ENCODE measurements at places on chromosomes 11 and 22. TPM values are rescaled to one million over a fixed set of nuclear protein-coding genes. Genes with fewer than 3 reads are reported as not detected.

Gene GPR83
- total RNA-seq = not detected

Gene CHRM1
- total RNA-seq = 0.27 TPM

Gene KRTAP5-8
- total RNA-seq = not detected

Gene NTM
- total RNA-seq = 82.7 TPM

Gene PNPLA3
- total RNA-seq = 3.0 TPM

Gene CCT8L2
- total RNA-seq = not detected

Gene MS4A12
- total RNA-seq = not detected

Gene IL18BP
- 9.6 TPM for total RNA-seq

Gene SOX10
- not detected for total RNA-seq

Gene MGAT3
- 9.4 TPM for total RNA-seq

- no peak for DNase-seq
Measured at GRCh38 chr22:38510416-38510970, 4.4 kb upstream of the DDX17 start.

GRCh38 chr11:35914816-35915215 is 29.0 kb upstream of the LDLRAD3 start:
- DNase-seq = no peak

GRCh38 chr11:116179401-116179800 is 593.4 kb downstream of the BUD13 start:
- no peak for DNase-seq

DNA sequence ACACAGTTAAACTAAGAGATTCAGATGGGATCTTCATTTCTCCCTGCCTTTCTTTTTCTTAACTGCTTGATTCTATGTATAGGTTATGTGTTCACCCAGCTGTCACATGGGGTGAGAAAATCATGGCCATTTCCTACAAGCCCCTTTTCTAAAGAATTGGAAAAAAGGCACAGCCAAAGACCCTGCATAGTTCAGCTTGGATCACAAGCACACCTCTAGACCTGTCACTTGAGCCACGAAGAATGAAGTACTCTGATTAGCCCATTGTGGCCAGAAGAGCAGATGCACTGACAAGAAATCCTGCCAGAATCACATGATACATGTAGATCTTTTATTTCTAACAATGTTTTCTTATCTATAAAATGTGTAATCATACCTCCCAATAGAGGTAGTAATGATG is 69.7 kb downstream of the RAB38 start:
- no peak for DNase-seq

GRCh38 chr11:116177521-116178210 is 595.1 kb downstream of the BUD13 start:
- no peak for DNase-seq

DNA sequence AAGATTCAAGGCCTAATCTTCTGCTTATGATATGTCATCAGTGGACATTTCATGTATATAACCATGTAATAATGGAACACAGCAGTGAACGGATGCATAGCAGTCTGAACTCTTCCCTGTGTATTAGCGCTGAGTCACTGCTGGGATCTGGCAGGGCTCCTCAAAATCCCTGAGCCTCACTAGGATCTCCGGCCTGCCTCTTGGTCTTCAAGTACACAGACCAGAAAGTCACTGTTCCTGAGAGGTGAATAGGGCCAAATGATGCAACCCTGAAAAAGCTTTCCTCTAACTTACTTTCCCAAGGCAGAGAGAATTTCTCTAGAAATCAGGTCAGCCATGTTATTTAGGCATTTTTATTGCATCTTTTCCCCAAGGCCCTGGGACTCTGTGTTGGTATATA is 35.0 kb downstream of the POU2AF1 start:
- DNase-seq = no peak

DNA sequence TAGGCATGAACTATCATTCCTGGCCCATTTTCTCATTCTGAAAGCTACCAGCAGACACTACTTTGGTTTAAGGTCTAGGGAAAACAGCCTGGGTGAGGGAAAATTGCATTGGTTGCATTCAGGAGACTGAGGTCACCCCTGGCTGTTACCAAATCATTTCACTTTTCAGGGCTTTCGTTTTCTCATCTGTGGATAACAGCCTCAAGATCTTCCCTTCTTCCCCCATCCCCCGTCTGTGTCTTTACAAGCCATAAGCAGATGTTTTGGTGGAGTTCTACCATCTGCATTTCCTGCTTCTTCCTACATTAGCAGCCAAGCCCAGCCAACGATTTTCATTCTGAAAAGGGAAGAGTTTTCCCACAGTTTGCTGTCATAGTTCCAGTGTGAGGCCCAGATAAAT is 130.4 kb downstream of the HIPK3 start:
- DNase-seq = no peak

DNA sequence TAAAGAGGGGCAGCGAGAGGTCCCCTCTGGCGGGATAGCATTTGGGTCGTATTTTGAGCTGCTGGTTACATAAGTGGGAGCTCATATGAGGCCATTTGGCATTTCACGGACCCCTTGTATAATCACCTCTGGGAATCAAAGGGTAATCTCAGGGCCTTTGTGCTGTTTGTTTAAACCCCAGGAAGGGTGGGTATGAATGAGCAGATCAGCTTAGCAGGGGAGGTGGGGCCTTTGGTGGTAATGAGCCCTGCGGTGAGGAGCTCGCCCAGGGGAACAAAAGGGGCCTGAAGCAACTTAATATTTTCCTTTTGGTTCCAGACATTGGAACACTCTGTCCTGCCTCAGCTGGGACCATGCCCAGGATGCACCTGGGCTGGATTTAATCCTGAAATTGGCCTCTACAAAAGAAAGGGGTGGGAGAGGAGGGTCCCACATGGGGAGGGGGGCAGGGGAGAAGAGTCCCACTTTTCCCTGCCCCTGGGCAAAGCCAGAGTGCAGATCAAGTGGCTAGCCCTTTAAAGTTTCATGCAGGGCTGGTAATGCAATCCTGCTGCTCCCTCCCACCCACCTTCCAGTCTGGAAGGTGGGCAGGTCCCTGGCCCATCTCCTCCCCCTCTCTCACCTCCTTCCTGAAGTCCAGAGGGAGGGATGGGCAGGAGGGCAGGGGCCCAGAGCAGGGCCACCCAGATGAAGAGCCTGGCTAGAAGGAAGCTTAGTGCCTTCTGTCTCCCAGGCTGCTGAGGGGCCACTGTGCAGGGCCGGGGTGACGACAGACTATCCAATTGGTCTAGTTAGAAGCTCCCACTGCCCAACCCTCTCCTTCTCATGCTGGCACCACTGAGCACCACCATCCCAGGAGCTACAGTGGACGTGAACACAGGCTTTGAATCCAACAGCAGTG is 10.5 kb downstream of the TSKU start:
- peak; percentile 73 for DNase-seq

DNA sequence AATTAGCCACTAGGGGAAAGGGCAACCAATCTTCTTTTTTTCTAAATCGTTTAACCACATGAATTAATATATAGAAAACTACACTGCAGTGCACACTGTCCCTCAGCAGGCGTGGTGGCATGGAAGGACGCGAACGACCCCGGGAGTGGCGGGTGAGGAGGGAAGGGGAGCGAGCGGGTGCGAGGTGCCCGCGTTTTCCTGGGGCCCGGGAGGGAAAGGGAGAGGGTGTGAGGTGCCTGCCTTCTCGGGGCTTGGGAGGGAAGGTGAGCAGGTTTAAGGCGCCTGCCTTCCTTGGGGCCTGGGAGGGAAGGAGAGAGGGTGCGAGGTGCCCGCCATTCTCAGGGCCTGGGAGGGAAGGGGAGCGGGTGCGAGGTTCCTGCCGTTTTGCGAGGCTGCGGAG is 765 bp downstream of the GAB4 start:
- no peak for DNase-seq

DNA sequence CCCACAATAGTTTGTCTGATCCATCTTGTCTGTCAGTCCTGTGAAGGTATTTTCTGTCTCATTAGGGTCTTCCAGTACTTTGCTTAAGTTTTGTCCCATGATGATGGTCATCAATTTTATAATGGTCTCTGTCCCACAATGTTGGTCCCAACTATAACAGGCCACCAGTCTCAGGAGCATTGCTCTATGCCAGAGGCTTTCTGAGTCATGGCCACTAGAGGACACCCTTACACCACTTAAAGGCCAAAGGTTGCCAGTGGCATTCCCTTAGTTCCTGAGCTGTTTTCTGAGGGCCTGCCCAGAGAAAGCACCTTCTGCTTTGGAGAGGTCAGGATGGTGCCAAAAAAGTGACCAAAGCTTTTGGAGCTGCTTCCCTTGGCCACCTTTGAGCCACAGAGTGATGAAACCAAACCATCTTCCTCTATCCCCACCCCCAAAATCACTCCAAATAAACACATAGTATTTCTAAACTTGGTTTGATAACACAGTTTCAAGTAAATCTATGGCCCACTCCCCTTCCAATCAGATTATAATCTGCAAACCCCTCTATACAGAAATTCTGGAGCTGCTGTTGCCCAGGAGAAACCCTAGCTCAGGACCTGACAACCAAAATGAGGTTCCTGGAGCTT is 19.3 kb downstream of the EIF3F start:
- DNase-seq = peak; percentile 83

- DNase-seq = peak; percentile 90
Measured at GRCh38 chr11:94876645-94877442, 96.5 kb downstream of the CWC15 start.

All from osteocyte (in vitro differentiated cells).